ENCODE measurements at places on chromosomes 1 and 21. TPM values are rescaled to one million over a fixed set of nuclear protein-coding genes. Genes with fewer than 3 reads are reported as not detected.

MTF1 gene
- 18.9 TPM for total RNA-seq

RCSD1 gene
- 1.00 TPM for total RNA-seq

DCST2 gene
- total RNA-seq, result 0.23 TPM

LRRC39 gene
- 0.40 TPM for total RNA-seq

CLDN17 gene
- not detected for total RNA-seq

APOBEC4 gene
- total RNA-seq, result not detected

Measured in endothelial cell of umbilical vein (primary cell).